ENCODE measurements at places on chromosomes 3 and 15. TPM values are rescaled to one million over a fixed set of nuclear protein-coding genes. Genes with fewer than 3 reads are reported as not detected.

Gene HEG1
- 11.6 TPM for total RNA-seq

Gene MOBP
- total RNA-seq: not detected

DNA sequence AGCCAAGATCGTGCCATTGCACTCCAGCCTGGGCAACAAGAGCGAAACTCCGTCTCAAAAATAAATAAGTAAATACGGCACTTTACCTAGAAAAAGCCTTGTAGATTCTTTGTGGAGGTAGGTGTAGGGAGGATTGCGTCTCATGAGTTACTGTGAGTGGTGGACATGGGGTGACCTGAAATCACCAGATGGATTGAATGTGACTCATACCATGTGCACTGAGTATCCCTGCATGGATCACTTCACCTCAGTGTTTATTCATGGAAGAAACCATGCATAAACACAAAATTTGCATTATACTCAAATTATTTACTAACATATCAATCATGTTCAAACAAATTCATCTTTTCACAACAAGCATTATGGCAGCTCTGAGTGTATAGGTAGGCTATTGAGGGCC, 55.9 kb downstream of the MRPS25 start:
- DNase-seq: no peak

DNA sequence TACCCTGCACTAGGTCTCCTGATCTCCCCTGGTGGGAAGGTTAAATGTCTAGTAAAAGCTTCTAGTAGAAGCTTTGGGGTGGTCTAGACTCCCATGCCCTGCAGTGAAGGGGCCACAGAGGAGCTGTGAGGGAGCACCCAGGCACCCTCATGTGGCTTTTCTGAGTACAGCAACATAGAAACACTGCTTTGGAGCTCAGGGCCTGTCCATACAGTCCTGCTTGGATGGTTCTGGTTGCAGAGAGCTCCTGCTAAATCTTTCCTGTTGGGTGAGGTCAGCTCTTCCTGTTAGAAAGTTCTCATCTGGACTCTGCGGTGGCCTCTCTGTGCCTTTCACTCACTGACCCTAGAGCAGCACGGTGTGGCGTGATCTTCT, 47.8 kb downstream of the GPD1L start:
- no peak for DNase-seq

Gene DCUN1D1
- total RNA-seq: 15.7 TPM

GRCh38 chr15:43899928-43900327, 73.1 kb downstream of the WDR76 start:
- DNase-seq: no peak

Gene CCDC80
- total RNA-seq: 0.55 TPM

GRCh38 chr15:57220205-57220604, 156.1 kb upstream of the CGNL1 start:
- no peak for DNase-seq

- DNase-seq: peak; percentile 36
These were observed 62.5 kb downstream of the MYO5A start for GRCh38 chr15:52466134-52466701.

Gene LDHAL6B
- not detected for total RNA-seq

Gene BFSP2
- total RNA-seq: not detected

Gene SPG11
- total RNA-seq: 44.8 TPM

Gene FRMD4B
- 12.5 TPM for total RNA-seq

Gene ASTE1
- total RNA-seq: 3.8 TPM

DNA sequence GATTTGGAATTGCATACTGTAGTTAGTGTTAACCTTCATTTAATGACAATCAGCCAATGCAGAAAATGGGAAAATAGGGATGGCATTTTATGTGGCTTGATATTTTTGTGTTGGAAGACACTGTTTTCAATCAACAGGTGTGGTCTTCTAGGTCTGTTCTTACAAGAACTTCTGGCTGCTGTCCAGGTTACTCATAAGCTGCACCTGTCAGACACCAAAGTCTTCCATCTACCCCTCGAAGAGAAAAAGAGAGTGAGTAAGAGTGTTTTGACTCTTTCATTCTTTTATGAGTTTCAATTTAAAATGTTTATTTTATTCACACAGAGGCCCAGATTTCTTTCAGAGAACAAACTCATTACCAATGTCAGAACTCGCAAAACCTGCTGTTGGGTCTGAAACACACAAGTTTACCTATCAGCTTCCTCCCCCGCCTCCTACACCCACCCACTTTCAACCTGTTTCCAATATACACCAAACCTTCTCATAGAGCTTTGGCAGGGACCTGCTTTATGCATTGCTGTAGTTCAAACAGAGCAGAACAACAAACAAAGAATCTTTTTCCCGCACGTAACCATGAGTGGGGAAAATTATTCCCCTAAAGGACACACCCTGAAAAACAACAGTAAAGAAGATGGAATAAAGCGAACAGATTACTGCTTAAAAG, 767.7 kb upstream of the ALCAM start:
- DNase-seq: no peak

Gene GPR171
- 0.99 TPM for total RNA-seq

- no peak for DNase-seq
These were observed 87.5 kb upstream of the PLXNA1 start for GRCh38 chr3:126895178-126896066.

DNA sequence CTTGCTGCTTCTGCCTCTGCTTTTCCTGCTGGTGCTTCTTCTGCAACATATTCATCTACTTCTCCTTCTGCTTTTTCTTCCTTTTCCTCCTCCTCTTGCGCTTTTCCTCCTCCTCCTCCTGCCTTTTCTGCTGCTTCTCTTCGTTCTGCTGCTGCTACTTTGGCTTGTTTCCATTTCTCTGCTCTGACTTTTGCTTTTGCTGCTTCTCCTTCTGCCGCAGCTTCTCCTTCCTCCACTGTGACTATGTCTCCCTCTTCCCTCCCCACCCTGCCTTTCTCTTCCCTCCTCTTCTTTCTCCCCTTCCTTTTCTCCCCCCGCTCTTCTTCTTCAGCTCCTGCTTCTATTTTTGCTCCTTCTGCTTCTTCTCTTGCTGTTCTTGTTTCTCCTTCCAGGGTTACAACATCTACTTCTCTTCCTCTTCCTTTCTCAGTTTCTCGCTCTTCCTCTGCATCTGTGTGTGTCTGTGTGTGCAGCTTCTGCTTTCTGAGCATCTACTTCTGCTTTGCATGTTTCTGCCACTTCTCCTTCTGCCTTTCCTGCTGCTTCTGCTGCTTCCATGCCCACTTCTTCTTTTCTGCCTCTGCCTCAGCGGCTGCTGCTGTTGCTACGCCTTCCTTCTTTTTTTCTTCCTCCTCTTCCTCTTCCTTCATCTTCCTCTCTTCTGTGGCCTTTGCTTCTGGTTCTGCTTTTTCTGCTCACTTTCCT, 51.4 kb downstream of the FAM43A start:
- no peak for DNase-seq

Measured in right lobe of liver (tissue), 6 donors.